ENCODE measurements at places on chromosomes 13 and 19.

DNA sequence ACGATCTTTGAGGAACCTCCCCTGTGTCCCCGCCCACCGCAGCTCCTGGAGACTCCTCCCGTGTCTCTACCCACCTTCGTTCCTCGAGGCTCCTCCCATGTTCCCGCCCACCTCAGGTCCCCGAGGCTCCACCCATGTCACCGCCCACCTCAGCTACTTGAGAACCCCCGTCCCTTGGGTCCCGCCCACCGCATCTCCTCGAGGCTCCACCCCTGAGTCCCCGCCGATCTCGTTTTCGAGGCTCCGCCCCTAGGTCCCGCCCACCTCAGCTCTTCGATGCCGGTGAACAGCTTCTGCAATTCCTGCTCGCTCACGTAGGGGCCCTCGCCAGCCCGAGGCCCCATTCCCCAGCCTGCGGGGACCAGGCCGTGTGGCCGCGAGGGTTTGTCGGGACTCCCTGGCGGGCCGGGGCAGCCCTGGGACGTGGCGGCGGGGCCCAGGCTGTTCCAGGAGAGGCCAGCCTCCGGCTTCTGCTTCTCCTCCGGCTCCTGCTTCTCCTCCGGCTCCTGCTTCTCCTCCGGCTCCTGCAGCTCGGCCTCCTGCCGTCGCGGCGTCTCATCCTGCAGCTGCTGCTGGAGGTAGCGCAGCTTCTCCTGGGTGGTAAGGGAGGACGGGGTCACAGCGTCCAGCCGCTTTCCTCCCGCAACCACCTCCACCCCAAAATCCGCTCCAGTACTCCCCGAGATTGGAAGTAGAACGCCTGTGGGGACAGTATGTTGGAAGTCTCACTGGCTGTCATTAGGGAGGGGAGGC is 16.7 kb downstream of the TSKS start:
- DNase-seq, result no peak

DNA sequence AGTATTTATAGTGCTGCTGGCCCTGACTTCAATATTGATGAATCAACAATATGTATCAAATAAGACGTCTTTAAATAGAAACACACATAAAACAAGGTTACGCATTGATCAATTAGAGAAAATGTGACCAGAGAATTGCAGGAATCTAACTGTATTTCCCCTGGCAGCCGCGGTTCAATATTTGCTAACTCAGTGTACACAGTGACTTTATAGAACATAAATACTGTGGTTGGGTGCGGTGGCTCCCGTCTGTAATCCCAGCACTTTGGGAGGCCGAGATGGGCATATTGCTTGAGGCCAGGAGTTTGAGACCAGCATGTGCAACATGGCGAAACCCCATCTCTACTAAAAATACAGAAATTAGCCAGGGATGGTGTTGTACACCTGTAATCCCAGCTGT is 22.8 kb upstream of the UPF3A start:
- DNase-seq, result no peak

- DNase-seq, result no peak
Observed at GRCh38 chr13:30803749-30804148, 68.4 kb downstream of the ALOX5AP start.

DNA sequence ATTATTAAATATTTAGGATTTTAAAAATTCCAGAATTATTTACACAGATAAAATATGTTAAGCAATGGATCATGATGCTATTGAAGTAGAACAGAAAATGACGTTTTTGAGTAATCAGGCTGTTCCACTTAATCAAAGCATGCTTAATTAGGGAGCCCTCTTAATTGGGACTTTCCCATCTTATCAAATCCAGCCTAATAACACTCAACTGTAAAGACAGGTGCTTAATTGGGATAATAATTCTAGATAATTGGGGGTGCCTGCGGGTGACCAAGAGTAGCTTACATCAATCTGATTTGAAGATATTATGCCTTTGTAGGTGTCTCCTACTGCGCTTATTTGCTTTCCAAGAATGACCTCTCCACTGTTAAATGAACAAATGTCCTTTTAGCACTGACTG is 742.2 kb upstream of the SLITRK6 start:
- no peak for DNase-seq

- DNase-seq, result peak; percentile 16
Observed at GRCh38 chr19:44905437-44906160, at the start of gene APOE. Gene APOE (plus strand): TSS chr19:44905796. CDS start chr19:44906625, 829 bp downstream.

Measured in KBM-7 (cell line).